ENCODE measurements at places on chromosomes 1 and 21.

DNA sequence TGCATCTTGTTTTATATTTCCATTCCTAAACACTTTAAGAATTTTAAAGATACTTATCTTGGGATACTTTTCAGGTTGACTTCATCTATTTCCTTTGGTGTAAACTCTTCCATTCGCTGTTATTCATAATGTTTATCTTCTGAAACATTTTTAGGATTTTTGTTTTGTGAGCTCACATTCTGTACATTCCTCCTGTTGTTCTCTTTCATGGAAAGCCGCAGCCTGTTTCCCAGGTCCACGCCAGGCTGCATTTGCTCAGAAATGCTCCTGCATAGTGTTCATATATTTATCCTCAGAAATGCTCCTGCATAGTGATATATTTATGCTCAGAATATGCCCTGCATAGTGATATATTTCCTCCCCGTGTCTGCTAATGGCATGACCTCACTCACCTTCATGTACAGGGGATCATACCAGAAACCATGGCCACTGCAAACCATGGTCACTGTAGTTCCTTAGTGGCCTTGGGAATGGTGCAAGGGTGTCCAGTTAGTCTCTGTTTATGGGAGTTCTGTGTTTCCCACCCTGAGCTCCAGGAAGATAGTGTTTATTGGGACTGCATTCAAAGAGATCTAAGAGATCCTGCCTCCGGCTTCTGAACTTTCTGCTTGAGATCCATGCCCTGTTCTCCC lies 153.9 kb upstream of the GREM2 start:
- no peak for DNase-seq

DNA sequence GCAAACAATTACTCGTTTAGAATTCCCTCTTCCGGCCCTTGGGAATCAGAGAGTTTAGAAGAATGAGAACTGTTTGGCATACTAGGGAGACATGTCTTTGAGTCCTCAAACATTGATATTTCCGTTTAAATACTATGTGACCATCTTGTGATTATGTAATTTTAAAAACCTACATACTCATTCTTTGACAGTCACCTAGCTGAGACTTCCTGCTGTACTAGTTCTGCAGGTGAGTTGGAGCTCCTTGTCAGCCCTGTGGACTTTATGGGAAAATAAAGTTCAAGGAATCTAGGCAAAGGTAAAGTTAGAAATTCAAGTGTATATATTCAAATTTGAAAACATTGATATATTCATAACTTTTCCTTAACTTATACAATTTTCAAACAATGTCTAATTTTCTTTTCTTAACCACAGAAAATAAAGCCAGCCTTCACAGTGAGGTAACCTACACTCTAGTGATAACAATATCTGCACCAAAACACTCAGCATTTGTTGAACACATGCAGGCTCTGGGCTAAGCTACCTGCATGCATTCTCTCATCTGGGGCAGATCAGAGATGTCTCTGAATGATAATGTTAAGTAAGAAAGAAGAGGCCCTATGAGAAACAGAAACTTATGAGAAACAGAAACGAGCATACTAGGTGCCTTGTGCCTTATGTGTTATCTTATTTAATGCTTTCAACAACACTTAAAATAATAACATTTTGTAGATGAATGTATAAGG lies 67.0 kb upstream of the BACE2 start:
- no peak for DNase-seq

GRCh38 chr1:208990456-208990855 lies 593.1 kb upstream of the CAMK1G start:
- no peak for DNase-seq

DNA sequence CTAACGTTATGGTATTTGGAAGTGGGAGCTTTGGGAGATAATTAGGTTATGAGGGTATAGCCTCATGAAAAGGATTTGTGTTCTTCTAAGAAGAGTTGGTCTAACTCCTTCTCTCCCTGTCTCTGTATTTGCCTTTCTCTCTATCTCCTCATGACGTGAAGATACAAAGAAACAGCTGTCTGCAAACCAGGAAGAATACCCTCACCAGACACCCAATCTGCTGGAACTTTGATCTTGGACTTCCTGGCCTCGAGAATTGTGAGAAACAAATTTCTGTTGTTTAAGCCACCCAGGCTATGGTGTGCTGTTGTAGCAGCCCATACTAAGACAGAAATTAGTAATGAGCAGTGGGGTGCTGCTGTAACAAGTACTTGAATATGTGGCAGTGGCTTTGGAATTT lies 16.1 kb downstream of the C1orf141 start:
- no peak for DNase-seq

DNA sequence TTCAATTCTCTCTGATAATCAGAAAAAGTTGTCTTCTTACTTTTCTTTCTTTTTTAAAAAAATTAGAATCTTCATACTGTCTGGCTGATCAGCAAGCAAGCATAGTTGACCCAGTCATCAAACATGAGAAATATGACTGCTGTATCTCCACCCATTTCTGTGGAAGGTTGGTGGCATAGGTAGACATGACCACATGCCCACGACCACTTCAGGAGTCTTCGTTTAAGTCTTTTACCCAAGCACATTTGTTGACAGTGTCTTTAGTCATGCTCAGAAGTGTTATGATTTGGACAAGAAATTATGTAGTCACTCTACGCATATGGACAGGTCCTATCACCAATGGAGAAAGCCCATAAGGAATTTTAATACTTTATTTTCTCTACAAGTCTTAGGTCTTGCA lies 74.8 kb upstream of the HSPA13 start:
- no peak for DNase-seq

GRCh38 chr1:187001198-187001889 lies 172.6 kb downstream of the PLA2G4A start:
- no peak for DNase-seq
